H54 (cell line): ENCODE measurements at places on chromosomes 2 and 18.

DNA sequence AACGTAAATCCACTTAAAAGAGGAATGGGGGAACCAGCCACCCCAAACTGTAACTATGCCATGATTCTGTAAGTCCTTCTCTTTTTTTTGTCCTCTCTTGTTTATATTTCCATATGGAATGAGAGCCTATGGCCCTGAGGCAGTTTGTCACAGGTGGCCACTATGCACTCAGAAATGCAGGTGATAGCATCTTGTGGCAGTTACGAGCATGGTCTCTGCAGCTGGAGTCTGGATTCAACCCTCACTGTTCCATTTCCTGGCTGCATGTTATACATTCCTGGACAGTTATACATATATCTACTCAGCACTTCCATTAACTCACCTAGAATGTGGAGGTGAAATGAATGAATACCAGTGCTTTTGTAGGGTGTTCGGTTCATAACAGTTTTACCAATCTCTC, 291.5 kb upstream of the FANCL start:
- no peak for DNase-seq

GRCh38 chr2:177445200-177445599, 52.6 kb downstream of the AGPS start:
- no peak for DNase-seq

DNA sequence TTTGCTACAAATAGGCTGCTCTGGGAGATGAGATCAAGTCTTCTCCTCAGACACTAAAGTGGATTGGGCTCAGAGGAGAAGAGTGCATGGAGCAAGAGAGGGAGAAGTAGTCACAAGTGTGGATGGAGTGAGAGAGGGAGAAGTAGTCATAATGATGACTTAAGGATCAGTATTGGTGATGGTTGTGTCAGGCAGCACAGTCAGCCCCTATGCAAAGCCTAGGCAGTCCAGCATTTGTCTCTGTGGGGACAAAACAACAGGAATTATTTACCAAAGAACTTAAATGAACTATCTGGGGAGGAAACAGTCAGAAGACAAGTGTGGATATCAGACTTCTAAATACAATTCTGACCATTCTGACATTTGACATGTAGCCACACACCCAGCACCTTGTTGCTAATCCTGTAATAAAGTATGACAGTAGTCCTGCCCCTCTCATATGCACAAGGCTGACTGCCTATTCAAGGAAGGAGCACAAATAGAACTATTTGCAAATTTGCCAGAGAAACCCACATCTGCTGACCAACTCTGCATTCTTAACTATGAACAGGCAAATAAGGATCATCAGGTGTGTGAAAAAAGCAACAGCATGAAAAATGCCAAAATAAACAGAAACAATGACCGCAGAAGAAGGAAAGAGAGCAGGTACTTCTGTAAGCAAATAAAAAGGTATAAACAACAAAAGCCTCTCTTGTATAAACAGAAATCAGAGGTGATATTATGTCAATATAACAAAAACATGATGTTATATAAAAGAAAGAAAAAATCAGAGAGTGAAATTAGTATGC, 1597.9 kb upstream of the ACVR2A start:
- DNase-seq = no peak

GRCh38 chr18:49014605-49015267, 64.0 kb upstream of the SMAD7 start:
- no peak for DNase-seq

DNA sequence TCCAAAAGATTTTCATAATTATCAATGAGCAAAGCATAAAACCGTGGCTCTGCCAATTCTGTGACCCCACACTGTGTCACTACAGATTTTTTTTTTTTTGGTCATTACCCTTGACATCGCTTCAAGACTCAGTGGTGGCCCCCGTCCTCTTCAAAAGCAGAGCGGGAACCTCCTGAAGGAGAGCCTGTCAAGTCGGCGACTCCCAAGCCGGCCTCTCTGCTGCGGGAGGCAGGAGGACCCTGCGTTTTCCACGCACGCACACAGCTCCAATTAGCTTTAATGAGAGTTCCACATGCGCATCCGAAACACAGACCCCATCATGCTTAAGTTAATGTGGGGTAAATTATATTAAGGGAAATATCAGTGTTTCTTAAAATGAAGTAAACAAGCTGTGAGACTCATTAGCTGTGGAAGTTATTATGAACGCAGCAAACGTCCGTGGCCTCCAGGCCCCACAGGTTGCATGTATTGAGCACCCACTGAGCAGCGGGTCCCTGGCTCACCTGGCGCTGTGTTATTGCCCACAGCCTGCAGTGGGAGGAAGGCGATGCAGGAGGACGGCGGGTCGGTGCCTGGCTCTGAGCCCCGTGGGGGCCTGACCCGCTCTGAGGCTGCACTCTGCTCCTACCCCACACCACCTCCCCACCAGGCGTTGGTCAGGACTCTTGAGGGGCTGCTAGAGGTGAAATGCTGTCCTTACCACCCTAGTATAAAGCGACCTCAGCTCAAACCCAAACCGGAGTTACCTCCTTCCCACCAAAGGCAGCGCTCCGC, 181.0 kb upstream of the SALL3 start:
- no peak for DNase-seq

DNA sequence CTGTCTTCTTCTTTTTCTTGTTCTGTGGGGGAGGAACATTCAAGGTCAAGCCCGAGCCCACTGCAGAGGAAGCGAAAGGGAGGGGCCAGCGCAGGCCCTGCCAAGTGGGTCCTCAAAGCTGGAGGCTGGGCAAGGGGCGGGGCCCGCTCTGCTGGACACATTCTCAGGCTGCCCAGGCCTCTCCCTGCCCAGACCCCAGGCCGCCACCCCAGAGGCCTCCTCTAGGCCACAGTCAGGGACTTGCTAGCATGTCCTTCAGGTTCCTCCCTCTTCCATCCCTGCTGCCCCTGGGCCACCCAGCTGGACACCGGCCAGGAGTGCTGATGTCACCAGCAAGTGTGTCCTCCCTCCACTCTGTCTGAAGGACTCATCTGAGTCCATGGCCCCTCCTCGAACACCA, 44.1 kb downstream of the KIF1A start:
- no peak for DNase-seq

DNA sequence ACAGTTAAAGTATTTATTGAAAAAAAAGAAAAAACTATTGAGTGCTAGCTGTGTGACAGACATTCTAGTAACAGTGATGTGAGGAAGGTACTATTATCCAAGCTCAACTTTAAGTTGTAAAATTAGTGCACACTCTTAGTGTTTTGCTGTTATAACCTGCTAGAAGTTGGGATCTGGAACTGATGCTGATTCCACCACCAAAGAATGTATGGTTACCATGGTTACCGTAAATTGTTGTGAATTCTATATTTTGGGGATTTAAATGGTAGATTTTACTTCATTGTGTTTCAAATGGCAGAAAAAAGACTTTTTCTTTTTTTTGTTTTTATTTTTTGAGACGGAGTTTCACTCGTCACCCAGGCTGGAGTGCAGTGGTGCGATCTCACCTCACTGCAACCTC, 5.3 kb downstream of the AGFG1 start:
- no peak for DNase-seq

- DNase-seq = no peak
These were observed 155.6 kb upstream of the HS6ST1 start for GRCh38 chr2:128474036-128474955.
